CD4-positive, alpha-beta T cell (primary cell): ENCODE measurements at places on chromosomes 13 and 19.

- H3K4me3 ChIP-seq: no peak overlapping the region
- no peak for DNase-seq
- no peak overlapping the region for H3K27ac ChIP-seq
- H3K36me3 ChIP-seq: peaks cover 11% of the 10 kb centered on the region
- H3K4me1 ChIP-seq: no peaks in the 10 kb centered on the region
These were observed 45.2 kb downstream of the CDADC1 start for GRCh38 chr13:49292742-49293486.

GRCh38 chr13:55615081-55615480 is 1525.6 kb upstream of the PRR20A start:
- DNase-seq: no peak
- no peak overlapping the region for H3K27ac ChIP-seq
- H3K4me1 ChIP-seq: no peaks in the 10 kb centered on the region
- no peaks in the 10 kb centered on the region for H3K27me3 ChIP-seq

GRCh38 chr19:46907880-46908279 is 47.1 kb downstream of the ARHGAP35 start:
- peaks cover 17% of the 10 kb centered on the region for H3K4me1 ChIP-seq
- no peaks in the 10 kb centered on the region for H3K27me3 ChIP-seq
- H3K27ac ChIP-seq: no peak overlapping the region
- DNase-seq: no peak

DNA sequence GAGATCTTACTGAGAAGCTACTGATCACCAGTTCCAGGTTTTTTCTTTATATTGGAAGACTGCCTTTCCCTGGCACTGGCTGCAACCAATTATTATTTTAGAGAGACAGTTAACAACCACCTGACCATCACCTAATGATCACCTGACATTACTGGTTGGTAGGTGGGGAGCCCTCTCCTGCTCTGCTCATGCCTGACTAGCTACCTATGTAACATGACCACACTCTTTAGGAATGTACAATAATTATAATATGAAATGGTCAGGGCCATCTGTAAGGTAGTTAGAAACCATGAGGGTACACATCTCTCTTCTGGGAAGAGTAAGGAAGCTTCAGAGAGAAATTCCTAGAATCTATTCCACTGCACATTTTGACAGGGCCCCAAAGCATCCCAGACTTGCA is 59.0 kb upstream of the SCEL start:
- no peaks in the 10 kb centered on the region for H3K4me1 ChIP-seq
- no peak overlapping the region for H3K4me3 ChIP-seq
- DNase-seq: no peak
- H3K36me3 ChIP-seq: no peaks in the 10 kb centered on the region
